ENCODE measurements at places on chromosomes 7 and 10.

- no peak for DNase-seq
Measured at GRCh38 chr7:158187694-158187994, 400.0 kb downstream of the PTPRN2 start.

DNA sequence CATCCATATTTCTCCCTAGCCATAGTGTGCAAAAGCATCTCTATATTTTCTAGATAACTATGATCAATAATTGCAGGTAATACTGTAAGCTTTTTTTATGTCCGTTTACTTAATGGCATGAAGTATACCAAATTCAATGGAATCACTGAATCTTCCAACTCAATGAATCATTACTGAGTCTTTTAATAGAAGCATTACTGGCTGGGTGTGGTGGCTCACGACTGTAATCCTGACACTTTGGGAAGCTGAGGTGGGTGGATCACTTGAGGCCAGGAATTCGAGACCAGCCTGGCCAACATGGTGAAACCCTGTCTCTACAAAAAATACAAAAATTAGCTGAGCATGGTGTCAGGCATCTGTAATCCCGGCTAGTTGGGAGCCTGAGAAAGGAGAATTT is 372.5 kb downstream of the BMPER start:
- DNase-seq = no peak

DNA sequence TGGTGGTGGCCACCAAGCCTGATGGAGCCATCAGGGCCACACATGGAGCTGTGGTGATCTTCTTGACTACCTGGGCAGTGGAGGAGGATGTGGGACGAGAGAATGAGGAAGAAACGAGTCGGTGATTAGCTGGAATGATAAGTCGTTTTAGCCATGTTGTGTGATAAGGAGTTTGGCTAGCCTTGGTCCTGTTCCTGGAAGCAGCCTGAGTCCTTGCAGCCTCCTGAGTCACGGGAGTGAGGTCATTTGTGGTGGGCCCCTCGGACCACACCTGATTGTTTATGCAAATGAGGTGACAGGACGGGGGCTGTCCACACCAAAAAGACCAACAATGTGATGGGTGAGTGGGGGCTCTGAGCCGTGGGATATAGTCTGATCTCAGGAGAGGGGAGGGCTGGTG is 554.4 kb downstream of the PTPRN2 start:
- DNase-seq = no peak

DNA sequence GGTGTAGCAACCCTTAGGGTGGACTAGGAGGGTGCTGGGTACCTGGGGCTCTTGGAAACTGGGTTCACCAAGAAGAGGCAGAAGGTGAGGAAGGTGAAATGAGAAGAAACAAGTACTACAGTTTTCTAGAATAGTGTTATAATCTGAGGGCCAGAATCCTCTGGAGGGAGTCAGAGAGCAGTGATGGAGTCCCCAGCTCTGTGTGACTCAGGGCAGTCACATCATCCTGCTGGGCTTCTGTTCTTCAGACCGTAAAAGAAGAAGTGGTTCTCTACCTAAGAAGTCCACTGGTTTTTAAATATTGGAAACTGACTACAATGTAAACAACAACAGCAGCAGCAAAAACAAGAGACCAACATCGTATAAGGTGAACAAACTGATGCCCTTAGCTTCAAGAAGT is 197.3 kb downstream of the PRPF18 start:
- no peak for DNase-seq

DNA sequence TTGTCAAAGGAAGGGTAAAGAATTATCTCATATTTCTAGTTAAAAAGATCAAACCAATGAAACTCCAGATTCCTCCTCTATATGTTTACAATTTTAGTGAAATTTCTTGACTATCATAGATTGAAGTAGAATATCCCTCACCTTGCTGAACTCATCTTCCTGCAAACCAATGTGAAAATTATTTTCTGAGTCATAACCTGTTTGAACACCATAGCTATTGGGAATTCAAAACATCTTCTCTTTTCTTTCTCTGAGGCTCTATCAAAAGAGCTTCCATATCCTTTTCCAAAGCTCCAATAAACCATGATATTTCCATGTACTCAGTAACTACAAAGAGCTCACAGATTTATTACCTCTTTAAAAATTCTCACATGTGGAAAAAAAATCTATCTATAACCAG is 134.3 kb downstream of the DOCK4 start:
- no peak for DNase-seq

GRCh38 chr7:19009241-19009935 is 108.0 kb downstream of the TWIST1 start:
- no peak for DNase-seq

DNA sequence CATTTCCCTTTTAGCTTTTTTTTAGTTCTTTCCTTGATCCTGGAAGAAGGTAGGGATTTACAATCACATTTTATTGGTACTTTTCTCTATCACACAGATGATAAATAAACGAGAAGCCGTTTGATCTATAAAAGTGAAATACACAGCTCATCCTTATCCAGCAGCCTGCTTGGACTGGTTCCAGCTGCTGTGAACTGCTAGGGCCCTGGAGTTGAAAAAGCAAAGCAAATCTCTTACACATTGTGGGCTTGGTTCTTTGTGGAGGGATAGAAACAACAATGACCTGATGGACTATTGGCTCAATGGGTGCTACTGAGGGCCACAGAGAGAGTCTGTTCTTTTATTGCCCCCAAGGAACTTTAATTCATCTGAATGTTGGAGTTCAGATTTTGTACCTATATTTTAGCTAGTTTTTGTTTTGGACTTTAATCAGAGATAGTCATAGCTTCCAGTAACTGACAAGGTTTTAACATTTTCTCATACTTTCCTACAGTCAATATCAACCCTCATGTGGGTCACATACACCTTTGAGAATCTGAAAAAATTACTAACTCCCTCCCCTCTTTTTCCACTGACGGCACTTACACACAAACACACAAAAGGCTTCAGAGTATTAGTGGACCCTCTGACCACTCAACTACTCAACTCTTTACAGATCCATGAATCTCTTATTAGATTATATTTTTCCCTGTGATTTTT is 91.6 kb upstream of the CCDC6 start:
- DNase-seq = no peak

DNA sequence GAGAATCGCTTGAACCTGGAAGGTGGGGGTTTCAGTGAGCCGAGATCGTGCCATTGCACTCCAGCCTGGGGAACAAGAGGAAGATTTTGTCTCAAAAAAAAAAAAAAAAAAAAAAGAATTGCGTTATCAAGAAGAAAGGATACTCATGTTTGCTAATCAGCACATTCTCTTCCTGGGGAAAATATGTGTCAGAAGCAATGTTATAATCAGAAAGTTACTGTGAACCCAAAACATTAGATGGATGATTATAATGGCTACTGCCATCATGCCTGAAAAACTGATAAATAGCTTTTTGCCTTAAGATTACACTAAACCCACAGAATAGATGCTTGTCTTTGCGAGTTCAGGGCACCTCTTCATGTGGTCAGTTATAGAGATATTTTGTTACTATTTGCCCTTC is 24.3 kb upstream of the GNAI1 start:
- no peak for DNase-seq

GRCh38 chr10:125284875-125285597 is 124.7 kb upstream of the CTBP2 start:
- DNase-seq = no peak

DNA sequence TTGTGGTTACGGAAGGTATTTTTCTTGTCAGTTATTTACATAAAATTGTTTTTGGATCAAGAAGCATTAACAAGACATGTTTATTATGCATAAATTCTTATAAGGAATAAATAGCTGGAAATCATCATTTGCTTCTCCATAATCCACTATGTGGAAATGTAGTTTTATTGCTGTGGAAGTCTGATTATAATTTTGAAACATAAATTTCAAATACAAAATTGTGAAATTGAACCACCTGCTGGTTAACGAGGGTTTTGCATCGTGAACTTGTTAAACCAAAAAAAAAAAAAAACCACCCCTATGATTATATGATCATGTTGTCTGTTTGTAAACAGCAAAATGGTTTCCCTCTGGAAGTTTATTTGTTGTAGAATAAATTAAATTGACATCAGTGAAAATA is 25.9 kb downstream of the ABRAXAS2 start:
- peak; percentile 7 for DNase-seq

GRCh38 chr7:10855583-10855982 is 118.1 kb upstream of the PHF14 start:
- DNase-seq = no peak

DNA sequence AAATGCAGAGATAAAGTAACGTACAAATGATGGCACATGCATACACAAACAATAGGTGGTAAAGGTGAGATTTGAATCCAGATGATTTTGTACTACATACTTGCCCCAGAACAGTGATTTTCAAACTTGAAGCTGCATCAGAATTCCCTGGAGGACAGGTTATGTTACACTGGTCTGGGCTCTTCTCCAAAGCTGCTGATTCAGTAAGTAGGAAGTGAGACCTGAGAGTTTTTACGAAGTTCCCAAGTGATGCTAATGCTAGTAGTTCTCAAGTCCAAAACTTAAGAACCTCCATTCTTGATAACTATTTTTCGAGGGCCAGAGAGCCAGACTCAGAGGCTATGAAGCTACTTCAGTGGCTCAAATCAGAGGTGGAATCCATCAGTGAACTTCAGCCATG is 159.0 kb upstream of the POM121L12 start:
- DNase-seq = no peak

DNA sequence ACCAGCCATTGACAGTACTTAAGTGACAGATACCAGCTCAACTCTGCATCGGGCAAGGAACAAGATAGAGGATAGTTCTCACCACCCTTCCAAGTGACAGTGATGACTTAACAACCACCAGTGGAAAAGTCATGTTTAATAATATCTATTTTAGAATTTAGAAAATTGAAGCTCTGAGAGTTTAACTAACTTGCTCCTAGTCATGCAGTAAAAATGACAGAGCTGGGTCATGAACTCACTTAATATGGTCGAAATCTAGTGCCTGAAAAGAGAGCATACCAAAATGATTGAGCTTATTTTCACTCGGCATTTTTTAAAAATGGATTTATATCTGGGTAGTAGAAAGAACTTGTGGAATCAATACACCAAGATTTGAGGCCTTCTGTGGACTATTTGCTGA is 367.8 kb upstream of the IGFBP3 start:
- no peak for DNase-seq

- no peak for DNase-seq
Measured at GRCh38 chr10:29993319-29993915, 66.0 kb downstream of the JCAD start.

DNA sequence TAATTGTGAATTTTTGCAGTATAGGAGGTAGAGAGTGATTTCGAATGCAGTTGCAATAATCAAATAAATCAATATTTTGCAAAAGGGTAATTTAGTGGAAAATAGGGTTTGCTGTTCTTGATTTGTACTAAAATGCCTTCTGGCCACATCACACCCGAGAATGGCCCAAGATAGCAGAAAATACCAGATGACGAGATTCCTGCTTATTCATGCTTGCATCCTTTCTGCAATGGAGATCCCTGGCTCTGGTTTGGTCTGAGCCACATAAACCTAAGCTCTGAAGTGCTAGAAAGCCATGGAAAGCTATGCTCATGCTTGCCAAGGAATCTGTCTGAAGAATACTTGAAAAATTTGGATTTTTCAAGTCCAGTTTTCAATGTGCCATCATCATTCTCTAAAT is 634.2 kb upstream of the COBL start:
- DNase-seq = no peak

GRCh38 chr10:50417886-50418830 is 166.8 kb upstream of the ASAH2 start:
- DNase-seq = no peak

GRCh38 chr7:111183321-111183720 is 92.4 kb downstream of the LRRN3 start:
- no peak for DNase-seq

DNA sequence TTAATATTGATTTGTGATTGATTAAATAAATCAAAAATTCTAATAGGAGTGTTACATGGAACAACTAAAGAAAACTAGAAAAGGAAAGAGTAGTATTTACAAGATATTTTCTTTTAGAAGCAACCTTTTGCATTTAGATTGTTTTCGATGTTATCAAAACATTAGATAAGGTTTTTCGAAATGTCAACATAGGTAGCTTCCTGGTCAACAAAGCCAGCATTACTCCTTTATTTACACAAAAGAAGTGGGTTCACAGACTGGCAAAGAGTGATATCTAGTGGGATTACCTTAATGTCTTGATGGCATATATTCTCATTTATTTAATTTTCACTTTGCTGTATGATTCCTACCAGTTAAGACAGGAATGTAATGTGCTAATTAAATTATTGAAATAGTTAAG is 117.3 kb upstream of the TEX47 start:
- no peak for DNase-seq

DNA sequence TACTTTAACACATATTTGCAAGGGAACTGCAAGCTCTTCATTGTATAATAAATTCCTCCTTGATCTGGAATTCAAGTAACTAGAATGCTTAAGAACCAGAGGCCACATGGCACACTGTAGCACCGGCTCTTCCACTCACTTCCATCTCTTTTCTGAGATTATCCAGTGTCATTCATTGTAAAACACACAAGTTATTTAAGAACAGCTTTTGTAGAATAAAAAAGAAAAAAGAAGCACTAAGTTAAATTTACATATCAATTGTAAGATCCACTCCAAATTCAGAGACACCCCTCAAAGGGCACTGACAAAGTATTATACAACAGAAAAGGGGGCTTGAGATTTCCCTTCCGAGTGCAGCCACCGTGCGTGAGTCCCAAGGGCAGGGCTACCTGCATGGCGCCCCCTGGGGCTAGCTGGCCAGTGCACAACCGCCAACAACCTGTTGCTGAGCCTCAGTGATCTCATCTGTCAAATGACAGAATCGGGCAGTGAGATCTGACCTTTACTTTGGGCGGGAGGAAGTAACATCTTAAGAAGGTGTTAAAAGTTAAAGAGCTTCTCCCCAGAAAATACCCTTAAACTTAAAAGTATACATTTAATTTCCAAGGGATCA is 12.5 kb downstream of the GLI3 start:
- no peak for DNase-seq

DNA sequence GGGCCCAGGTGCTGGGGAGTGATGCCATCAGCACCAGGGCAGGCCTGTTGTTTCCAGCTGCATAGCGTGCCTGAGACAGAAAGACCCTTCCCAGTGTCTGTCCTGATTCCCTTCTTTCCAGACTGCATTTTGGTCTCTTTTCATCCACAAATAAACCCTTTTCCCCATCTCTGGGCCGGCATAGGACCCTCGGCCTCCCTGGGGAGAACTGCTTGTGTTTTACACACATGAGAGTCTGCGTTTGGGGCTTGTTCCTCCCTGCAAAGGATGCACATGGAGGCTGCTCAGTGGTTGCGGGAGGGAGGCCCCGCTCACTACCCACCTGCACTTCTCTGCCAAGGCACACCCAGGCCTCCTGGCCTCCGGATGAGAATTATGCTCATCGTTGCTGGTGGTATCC is 5.8 kb upstream of the MMP21 start:
- no peak for DNase-seq

All from thymus (tissue), 14 donors.